ENCODE measurements at places on chromosomes 2 and 18.

GRCh38 chr2:201203916-201204654 lies 21.1 kb downstream of the CASP10 start:
- no peak for DNase-seq

DNA sequence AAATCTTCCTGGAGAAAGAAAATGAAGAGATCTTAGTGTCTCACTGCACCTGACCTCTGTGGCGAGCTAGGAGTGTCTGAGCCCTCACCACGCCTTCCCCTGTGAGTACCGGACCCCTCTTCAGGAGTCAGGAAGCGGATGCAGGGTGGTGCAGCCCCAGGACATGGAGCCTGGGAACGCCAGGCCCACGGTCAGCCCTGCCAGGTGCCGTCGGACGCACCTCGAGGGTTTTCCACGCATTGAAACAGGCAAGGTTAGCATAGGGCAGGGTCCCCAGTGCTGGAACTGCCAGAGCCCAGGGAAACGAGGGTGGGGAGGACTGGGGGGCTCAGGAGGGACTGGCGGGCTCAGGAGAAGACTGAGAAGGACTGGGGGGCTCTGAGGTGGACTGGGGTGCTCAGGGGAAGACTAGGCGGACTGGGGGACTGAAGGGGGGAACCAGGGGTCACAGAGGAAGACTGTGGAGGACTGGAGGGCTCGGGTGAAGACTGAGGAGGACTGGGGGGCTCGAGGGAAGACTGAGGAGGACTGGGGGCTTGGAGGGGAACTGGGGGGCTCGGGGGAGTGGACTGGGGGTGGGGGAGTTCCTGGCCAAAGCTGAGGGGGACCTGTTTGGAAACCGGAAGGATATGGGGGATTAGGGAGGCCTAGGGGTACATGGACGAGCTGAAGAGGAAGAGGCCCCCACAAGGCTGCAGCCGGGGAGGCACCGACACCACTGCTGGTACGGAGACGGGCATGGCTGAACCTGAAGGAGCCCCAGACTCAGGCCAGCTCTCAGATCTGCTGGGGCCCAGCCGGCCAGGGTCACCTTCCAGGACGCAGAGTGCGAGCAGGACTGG lies 65.2 kb upstream of the SNTG2 start:
- no peak for DNase-seq

DNA sequence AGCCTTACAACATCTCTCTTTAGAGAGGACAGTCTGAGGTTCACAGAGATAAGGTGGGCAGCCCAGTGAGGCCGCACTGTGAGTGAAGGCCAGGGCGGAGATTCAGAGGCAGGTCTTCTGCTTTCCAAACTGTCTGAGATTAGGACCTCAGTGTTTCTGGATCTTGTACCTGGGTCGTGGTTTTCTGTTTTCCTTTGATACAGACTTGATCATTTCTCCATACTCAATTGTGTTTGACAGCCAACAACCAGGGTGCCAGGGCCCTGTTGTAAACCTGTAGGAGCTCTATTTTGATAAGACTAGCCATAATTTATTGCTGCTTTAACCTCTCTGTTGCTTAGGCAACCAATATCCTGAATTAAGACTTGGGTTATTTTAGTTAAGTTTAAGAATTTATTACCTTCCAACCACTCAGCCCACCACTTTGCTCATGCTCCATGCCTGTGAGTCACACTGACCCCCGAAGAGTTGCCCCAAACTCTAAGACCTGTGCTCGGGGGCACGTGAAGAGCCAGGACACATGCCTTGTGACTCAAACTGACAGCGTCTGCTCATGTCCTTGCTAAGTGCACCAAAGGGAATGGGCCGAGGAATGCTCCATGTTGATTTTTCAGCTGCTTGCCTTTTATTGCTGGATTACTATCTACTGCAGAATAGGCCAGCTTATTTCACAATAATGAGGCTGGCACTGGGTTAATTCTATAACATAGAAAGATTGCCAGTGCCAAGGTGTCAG lies 248.6 kb downstream of the BCL2 start:
- no peak for DNase-seq

- no peak for DNase-seq
These were observed 17.3 kb downstream of the PFN4 start for GRCh38 chr2:24105816-24106215.

DNA sequence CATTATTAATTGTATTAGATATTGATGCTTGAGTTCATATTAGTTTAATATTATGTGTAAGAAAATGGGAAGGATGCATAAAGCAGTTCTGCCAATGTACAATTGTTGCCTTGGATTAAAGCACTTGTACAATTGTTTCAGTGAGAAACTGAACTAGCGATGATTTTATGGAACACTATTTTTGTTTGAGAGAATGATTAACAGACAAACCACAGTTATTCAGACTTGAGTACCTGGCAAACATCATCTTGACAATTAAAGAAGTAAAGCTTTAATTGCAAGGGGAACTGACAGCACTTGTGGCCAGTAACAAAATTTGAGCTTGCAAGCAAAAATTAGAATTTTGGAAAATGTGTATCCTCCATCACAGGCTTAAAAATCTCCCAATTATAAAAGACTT lies 214.3 kb downstream of the RIT2 start:
- DNase-seq: no peak

- peak; percentile 84 for DNase-seq
These were observed 127.3 kb downstream of the DNER start for GRCh38 chr2:229586746-229587705.
